Stimulated activated CD8-positive, alpha-beta memory T cell treated with anti-CD3 and anti-CD28 coated beads, Interleukin-7, amount 100 ng/mL, for 4 hours (primary cell): ENCODE measurements at places on chromosomes 1 and 21.

DNA sequence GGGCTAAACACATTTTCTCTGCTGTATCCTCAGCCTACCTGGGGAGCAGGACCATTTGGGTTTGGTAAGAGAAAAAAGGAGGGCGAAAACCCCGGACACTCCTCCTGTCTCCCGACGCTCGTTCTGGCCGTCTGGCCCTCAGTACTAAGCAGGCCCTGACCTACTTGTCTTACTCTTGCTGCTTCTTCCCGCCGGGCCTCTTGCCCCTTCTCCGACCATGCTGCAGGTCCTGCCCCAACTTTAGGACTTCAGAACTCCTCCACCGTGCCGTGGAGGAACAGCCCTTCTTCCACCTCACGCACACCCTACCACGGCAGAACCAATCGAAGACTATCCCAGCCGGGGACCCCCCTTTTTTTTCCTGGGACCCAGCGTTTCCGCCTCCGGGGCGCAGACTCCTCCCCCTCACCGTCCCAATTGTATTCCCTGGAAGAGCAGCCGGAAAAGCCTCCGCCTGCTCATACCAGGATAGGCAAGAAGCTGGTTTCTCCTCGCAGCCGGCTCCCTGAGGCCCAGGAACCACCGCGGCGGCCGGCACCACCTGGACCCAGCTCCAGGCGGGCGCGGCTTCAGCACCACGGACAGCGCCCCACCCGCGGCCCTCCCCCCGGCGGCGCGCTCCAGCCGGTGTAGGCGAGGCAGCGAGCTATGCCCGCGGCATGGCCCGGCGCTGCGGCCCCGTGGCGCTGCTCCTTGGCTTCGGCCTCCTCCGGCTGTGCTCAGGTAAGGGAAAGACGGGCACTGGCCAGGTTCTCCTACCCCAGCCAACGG lies at the start of gene CHRNB2:
Gene CHRNB2, plus strand, starts transcription at position 393 of the 771 bp plus-strand sequence. Its CDS starts 267 bp downstream, at position 660.
- DNase-seq, result peak; percentile 51

GRCh38 chr1:19191811-19192210 lies 18.3 kb downstream of the UBR4 start:
- no peak for DNase-seq

DNA sequence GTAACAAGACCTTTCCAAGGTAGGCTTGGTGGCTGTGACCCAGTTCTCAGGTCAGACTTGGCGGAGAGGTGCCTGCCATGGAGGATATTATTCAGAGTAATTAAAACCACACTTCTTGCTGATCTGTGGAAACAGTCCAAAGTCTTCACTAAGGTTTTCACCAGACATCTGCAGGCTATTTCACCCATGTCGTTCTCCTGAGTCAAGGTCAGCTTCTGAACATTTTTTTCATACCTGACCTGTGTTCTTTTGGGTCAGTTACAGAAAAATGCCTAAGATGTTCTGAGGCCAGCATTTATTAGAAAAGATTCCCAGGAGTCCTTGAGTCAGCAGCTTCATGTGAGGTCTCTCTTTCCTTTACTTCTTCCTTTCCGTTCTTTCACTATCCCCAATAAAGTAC lies 54.9 kb downstream of the RGL1 start:
- DNase-seq, result no peak

DNA sequence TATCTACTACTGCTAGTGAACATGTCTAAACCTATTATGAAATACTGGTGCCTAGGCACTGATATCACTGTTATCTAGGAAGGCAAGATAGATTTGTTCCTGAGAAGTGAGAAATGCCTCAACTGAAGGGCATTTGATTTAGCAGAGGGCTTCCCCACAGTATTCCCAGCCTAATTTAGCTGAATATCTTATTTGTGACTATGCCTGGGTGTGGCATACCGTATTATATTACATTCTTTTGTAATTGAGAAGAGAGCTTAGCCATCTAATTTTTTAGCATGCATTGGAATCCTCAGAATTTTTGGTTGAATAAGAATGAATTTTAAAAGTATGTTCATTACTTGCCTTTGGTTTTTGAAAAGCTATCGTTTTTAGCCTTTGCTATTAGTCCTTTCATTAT lies 99.1 kb downstream of the ZP4 start:
- no peak for DNase-seq

GRCh38 chr1:226116673-226117072 lies 54.2 kb downstream of the H3-3A start:
- DNase-seq, result no peak

DNA sequence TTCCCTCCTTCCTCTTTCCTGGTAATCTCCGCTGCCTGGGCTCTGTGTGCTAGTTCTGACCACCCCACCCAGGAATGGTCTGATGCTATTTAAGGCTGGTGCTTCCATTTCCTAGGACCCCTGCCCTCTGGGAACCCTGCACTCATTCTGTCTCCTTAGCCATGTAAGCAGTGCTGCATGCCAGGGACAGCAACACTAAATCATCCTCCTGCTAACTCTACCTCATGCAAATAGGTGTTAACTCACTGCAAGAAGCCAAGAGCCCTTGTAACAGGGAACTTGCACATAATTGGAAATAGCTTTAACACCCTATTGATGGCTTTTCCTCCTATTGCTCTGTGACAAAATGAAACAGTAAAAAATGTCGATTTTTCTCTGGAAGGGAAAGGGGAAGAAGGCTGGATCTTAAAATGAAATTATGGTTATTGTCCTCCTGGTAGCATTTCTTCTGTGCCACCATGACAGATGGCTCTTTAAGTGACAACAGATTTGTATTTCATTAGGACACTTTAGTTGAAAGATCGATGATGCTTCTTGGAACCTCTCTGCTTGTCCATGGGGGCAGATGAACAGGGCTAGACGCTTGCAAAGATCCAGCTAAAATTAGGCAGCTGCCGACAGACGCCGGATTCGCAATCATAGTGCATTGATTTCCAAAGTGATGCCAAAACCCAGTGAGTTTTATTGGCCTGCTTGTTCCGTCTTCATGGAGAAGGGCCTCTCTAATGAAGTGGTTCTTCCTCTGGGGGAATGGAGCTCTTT lies 551.7 kb downstream of the MATN1 start:
- DNase-seq, result no peak

DNA sequence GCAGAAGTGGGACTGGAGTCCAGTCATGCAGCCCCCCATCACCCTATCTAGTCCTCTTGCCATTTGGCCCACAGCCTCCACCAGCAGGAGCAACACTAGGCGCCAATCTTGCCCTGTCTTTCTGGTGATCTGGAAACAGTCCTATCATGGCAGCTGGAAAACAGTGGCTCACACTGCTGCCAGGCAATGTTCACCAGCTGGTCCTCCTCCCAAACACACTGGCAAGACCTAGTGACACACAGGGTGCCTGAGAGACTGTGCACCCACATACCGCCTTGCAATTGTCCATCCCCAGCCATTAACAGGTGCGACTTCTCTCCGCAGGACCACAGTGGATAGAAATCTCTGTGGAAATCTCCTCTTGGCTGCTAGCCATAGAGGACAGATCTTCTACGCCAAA lies 105.5 kb downstream of the HIVEP3 start:
- no peak for DNase-seq

DNA sequence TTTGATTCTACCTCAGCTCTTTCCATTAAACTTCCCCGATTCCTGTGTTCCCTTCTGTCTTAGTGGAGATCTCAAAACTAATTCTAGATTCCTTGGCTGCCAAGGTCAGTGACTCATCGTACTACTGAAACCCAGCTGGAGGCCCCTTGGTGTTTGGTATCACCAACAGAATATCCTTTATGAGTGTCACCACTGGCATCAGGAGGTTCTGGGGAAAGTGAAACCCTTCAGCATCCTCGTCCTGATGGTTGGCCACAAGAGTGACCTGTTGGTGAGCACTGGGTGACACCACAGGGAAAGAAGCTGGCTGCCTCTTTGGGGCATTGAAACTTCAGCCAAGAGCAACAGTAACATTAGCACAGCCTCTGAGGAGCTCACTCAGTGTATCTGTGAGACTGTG lies 9.6 kb downstream of the RAB42 start:
- no peak for DNase-seq

GRCh38 chr1:26838474-26839338 lies 12.2 kb downstream of the ZDHHC18 start:
- DNase-seq, result no peak

GRCh38 chr1:241808265-241808664 lies 39.7 kb upstream of the EXO1 start:
- DNase-seq, result no peak

DNA sequence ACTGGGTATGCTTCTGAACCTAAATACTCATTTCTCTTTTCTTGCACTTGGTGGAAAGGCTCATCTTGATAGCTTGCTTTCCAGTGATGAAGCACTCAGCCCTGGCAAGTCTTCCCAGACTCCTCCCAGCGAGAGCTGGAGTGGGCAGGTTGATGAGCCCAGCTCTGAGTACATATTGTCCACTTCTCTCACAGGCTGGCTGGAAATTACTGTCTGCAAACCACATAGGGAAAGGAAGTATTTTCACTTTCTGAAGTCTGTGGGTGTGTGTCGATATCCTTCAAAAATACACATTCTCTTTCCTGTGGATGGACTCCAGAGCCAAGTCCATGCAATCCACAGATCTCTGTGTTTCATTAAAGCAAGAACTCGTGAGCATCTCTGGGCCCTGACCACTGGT lies 38.7 kb upstream of the CNTN2 start:
- no peak for DNase-seq

- DNase-seq, result no peak
Observed at GRCh38 chr1:22176258-22176657, 33.4 kb upstream of the WNT4 start.

GRCh38 chr1:101278845-101279244 lies 42.0 kb downstream of the S1PR1 start:
- DNase-seq, result no peak

DNA sequence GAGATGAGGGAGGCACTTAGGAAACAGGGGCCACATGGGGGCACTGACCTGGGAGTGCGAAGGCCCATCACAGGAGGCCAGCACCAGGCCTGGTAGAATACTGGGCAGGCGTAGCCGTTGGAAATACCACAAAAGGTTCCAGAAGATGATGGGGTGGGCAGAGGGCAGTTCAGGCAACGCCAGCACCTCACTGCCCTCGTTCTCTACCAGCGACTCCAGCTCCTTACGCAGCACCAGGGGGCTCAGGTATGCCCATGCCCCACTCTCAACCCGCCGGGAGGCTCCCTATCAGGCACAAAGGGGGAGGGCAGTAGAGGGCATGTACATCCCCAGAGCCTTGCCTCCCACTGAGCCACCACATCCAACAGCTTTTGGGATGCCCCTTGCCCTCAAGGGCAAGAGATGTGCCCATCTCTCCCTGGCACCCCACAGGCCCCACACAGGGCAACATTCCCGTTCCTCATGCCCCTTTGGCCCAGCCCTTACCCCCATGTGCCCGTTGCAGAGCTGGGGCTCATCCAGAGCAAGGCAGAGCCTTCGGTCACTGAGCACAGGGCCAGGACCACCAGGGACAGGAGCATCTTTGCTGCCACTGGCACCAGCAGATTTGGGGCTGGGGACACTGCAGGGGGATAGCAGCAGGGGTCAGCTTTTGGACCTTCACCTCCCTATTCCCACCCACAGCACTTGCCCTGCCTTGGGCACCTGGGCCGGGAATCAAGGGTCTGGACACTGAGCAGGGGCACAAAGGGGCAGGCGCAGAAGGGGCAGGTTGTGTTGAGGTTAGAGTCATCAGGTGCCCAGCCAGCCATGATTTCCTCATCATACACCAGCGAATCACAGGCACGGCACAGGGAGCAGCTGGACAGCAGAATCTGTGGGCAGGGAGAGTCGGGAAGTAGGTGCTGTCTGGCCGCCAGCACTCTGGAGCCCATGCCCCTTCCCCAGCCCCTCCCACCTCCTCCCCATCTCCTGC lies 9.7 kb upstream of the GATAD2B start:
- no peak for DNase-seq

- DNase-seq, result peak; percentile 7
Observed at GRCh38 chr1:107897438-107898345, 67.3 kb downstream of the VAV3 start.

DNA sequence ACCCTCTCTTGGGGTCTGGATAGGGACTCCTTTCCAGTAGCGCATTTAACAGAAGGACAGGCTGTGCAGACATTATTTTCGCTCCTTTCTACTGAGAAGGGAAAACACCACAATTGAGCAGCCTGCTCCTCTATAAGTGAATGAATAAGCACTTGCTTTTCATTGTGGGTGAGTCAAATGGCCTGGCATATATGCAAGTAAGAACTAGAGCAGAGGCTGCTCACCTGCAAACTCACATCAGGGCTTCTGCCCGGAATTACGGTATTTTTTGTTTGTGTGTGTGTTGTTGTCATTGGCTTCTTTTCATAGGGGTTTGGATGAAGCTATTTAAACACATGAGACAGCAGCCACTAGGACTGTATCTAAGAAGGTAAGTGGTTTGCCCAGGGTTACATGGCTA lies 200.1 kb upstream of the CAMK1G start:
- no peak for DNase-seq

- DNase-seq, result no peak
Observed at GRCh38 chr1:161958425-161958824, 65.2 kb downstream of the OLFML2B start.

- no peak for DNase-seq
Observed at GRCh38 chr1:72434070-72434469, 151.7 kb upstream of the NEGR1 start.

- DNase-seq, result no peak
Observed at GRCh38 chr1:174074757-174075156, 52.6 kb upstream of the RC3H1 start.

DNA sequence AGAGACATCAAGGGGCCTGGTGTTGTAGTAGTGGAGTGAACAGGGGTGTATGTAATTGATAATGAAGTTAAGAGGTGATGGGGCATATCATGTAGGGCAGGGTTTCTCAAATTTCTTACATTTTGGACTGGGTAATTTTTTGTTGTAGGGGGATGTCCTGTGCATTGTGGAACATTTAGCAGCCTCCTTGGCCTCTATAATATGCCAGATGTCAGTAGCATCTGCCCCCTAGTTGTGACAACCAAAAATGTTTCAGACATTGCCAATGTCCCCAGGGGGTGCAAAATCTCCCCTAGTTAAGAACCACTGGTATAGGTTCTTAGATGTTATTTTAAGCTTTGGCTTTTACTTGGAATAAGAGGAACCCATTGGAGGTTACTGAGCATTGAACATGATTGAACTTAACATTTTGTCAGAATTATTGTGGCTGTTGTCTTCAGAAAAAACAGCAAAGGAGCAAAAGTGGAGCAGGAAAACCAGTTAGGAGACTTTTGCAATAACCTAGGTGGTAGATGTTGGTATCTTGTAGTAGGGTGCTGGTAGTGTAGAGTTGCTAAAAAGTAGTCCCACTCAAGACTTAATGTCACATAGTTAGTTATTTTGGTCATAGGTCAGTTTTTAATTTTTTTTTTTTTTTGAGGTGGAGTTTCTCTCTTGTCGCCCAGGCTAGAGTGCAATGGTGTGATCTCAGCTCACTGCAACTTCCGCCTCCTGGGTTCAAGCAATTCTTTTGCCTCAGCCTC lies 6.2 kb downstream of the ZNF326 start:
- no peak for DNase-seq

DNA sequence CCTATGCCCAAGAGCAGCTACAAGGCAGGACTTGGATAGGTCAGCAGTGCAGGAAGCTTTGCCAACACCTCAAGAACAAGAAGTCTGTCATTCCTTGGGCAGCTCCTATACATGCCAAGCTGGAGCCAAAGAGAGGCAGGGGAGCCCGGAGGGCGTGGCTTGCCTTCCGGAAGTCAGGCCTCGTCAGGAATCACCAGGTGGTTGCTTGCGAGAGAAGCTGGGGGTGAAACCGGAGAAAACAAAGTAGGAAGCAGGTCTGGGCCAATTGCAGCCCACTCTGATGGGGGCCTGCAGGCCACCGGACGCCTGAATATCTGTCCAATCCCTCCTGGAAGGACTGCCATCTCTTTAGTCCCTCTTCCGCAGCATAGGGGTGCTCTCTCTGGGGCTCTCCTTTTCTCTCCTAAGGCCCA lies 794 bp upstream of the FAM76A start:
- no peak for DNase-seq
